ENCODE measurements at places on chromosomes 13 and 19. TPM values are rescaled to one million over a fixed set of nuclear protein-coding genes. Genes with fewer than 3 reads are reported as not detected.

Gene TUBA3C
- not detected for total RNA-seq

Gene C1QTNF9B
- not detected for total RNA-seq

DNA sequence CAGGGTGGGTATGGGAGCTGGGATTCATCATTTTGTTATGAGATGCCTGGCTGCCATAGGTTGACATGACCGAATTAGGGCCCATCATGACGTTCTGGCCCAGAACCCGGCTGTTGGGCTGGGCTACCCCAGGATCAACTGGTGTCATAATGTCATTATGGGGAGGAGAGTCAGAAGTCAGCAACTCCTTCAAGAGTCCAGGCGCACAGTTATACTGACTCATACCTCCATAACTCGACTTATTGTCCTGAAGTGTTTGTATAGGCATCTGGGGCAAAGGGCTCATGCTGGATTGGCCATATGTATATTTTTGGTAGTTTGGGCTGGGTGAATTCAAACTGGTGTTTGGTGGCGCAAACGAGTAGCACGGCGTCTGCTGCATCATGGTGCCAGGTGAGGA, 106.5 kb downstream of the FOXO1 start:
- DNase-seq = no peak

DNA sequence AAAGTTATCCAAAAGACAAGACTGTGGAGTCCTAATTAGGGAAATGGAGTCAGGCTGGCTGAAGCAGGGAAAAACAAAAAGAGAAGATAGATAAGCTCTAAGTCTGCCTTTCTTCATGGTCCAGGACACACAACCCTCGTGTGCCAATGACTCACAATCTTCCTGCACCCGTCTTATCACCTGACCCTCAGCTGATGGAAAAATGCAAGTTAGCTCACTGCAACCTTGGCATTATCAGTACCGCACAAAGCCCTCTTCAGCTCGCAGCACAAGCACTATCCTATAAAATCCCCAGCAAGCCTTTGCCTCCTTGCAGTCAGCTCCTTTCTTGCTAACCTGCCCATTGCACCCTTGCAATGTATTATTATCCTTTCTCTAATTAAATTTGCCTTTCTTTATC, 4.3 kb downstream of the OR7A5 start:
- no peak for DNase-seq

- DNase-seq = no peak
Observed at GRCh38 chr19:2547721-2548120, 71.8 kb downstream of the GADD45B start.

Gene ACOD1
- not detected for total RNA-seq

All from activated B cell treated with CpG ODN at 0.5 μM for 24 hours (primary cell).